Activated CD4-positive, alpha-beta T cell treated with anti-CD3 and anti-CD28 coated beads, Interleukin-2, amount 50 U/mL, for 4 hours (primary cell): ENCODE measurements at places on chromosomes 7 and 10.

DNA sequence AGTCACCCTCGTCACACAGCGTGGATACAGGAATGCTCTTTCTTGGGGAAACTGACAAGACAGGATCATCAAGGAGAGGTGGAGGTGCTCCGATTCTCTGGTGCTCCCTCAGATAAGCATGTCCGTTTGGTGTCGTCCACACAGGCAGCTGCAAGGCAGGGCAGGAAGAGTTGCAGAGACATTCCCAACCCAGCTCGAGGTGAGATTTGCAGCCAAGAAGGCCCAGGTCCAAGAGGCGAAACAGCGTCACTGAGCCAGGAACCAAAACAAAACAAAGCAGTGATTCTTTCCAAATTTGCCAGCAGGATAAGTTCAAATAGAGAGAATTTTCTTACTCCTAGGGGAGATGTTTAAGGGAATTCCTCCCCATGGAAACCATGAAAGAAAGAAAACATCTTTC lies 386.5 kb upstream of the PFKP start:
- DNase-seq: no peak

GRCh38 chr10:113557903-113558321 lies 5.1 kb downstream of the HABP2 start:
- DNase-seq: no peak

DNA sequence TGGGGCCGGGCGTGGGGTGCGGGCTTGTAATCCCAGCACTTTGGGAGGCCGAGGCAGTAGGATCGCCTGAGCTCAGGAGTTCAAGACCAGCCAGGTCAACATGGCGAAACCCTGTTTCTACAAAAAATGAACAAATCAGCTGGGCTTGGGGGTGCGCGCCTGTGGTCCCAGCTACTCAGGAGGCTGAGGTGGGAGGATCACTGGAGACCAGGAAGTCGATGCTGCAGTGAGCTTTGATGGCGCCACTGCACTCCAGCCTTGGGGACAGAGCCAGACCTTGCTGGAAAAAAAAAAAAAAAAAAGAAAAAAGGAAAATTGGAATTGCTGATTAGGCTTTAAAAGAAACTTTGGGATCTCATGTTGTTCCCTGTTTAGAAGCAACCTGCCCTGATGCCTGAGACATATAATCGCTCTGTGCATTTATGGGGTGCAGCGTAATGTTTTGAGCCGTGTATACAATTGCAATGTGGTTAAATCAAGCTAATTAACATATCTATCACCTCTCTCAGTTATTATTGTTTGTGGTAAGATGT lies 851 bp downstream of the AKR1E2 start:
- no peak for DNase-seq

DNA sequence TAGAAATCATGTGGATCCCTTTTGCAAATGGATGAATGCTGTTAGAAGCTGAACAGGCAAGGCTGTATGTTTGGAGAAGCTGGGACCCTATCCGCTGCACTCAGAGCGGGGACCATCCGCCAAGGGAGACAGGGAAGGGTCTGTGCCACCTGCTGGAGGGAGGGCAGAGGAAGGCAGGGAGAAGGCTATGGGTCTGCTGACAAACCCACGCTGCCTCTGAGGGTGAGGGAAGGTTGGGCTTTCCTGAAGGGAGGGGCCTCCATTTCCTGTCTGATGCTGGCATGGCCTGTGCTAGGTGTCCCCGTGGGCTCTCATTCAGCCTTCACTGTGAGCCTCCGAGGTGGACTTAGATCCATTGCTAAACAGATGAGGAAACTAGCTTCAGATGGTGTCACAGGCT lies 5.3 kb upstream of the CRHR2 start:
- no peak for DNase-seq

DNA sequence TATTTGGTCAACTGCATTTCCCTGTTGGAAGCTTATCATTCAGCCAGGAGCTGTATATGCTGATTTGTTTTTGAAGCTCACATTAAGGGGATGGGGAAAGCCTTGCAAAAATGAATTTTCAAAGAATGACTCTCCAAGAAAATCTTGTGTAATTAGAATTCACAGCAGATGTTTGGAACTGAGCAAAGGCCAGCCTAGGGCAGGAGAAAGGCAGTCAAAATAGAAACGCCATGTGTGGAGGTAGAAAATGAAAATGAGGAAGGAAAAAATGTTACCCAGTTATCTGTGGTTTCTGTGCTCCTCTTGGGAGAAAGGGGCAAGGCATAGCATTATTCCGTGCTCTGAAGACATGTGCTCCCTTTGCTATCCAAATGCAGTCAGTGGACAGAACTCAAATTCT lies 93.5 kb downstream of the NRP1 start:
- no peak for DNase-seq

DNA sequence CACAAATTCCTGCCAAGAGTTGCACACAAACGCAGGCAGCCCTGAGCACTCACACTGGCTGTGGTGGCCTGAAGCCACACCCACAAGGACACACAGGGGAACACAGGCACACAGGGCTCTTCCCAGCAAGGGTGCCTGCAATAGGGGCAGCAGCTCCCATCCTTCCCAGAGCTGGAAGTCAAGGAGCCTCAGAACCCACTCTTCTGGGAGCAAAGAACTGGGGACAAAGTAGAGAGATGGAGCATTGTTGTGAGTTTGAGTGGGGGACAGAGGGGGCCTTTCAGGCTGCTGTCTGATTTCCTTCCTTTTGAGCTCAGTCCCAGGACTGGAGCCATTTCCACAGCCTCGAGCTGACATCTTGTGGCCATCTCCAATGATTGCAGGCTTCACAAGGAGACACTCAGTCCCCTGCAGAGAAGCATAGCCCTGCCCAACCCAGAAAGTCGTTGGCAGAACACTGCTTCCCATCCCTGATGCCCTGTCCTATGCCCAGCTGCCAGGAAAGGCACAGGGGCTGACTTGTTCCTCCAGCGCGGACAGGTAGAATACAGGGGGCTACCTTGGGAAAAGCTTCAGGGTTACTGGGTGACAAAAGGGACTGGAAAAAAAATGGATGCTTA lies 34.4 kb upstream of the SLF2 start:
- DNase-seq: no peak
